Activated T-cell treated with anti-CD3 and anti-CD28 coated beads for 1 hour (primary cell): ENCODE measurements at places on chromosomes 11 and 22.

DNA sequence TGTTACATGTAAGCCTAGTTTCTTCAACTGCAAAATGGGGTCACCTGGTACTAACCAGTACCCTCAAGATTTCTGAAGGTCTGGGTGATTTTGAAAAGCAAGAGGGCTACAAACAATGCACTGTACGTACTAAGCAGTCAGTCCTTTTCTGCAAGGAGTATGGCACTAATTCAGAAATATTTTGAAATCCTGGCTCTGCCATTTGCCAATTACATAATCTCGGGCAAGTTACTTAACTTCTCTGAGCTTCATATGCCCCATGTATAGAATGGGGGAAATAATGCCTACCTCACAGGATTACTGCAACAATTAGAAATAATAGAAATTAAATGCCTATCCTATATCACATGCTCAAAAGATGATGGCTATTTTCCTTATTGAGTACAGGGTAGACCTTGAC is 60.7 kb upstream of the CCDC89 start:
- DNase-seq = no peak

GRCh38 chr22:39449708-39450107 is 7.1 kb upstream of the MGAT3 start:
- DNase-seq = no peak

- no peak for DNase-seq
Observed at GRCh38 chr11:25730230-25730629, 601.7 kb upstream of the ANO3 start.

DNA sequence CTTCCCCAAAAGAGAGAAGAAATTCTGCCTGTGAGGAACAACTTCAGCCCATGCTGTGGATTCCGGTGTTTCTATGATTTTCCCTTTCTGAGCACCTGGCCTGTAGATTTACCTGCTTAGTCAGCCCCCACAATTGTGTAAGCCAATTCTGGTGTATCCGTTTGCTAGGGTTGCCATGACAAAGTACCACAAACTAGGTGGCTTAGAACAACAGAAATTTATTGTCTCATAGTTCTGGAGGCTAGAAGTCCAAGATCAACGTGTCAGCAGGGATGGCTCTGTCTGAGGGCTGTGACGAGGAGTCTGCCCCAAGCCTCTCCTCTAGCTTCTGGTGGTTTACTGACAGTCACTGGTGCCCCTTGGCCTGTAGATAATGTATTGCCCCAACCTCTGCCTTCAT is 15.9 kb upstream of the CYB5R2 start:
- DNase-seq = no peak

- no peak for DNase-seq
Observed at GRCh38 chr22:37374571-37374970, 52.7 kb downstream of the ELFN2 start.

DNA sequence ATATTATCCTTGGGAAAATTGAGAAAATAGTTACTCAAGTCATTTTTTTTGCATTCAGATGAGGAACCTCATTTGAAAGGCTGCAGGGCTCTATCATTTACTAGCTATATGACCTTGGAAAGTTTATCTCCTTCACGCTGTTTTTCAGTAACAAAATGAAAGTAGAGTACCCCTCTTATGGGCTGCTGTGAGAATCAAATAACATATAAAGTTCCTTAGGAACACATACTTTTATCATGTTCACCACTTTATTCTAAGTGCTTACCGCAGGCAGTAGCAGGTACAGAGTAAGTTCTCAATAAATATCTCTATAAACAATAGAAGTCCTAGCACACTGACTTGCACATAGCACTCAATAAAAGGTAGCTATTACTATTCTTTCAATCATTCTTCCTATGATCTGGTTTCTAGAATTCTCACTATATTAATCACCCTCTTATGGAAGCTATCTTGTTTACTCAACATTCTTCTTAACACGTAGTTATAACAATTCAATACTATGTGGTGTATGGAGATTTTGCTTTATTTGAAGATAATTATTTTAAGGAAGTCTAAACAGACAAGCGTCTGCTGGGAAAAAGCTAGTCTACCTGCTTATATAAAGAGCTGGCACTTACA is 1.9 kb downstream of the C11orf71 start:
- DNase-seq = no peak

DNA sequence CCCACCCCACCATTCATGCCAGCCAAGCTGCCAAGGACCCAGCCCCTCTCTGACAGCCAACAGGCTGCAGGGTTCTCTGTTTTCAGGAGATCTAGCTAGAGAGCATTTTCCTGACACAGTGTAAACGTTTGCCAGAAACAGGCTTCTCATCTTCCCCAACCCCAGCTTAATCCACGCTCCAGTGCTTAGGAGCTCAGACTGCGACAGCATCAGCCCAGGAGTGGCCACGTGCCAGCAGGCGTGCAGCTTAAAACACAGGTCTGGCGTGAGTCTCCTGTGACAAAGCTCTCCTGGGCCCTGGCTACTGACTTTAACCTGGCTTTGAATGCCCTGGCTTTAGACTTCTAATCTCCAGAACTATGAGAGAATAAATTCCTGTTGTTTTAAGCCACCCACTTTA is 66.6 kb downstream of the GALNT18 start:
- no peak for DNase-seq

GRCh38 chr22:20428496-20429253 is 8.9 kb downstream of the SCARF2 start:
- no peak for DNase-seq

GRCh38 chr11:44047931-44048431 is at the start of gene ACCSL:
TSS of gene ACCSL (plus strand) at chr11:44047981. CDS start at chr11:44048037, 56 bp downstream.
- no peak for DNase-seq

GRCh38 chr22:30348404-30348803 is 8.3 kb downstream of the SF3A1 start:
- DNase-seq = no peak

GRCh38 chr11:94876645-94877442 is 96.5 kb downstream of the CWC15 start:
- DNase-seq = peak; percentile 11

DNA sequence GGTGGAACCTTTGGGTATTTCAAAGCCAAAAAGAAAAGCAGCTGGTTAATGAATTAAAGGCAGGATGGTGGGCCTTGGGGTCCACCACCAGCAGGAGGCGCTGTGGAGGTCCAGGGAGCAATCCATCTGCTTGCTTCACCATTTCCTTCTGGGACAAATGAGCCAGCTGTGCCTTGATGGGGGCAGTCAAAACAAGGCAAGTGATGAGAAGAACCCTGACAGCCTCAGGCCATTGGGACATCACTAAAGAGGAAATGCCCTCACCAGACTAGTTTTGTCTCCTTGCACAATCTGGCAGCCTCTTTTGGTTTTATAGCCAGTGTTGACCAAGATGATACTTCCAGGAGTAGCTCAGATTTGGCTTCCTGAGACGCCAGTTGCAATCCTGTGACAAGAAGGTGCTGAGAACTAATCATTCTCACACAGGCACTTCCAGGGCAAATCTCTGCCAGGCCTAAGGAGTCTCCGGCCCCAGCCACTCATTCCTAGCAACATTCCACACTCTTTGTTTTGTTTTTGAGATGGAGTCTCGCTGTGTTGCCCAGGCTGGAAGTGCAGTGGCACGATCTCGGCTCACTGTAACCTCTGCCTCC is 38.2 kb upstream of the WEE1 start:
- DNase-seq = peak; percentile 83

- DNase-seq = no peak
Observed at GRCh38 chr11:110488446-110488845, 58.7 kb downstream of the FDX1 start.

GRCh38 chr11:73229321-73229895 is 11.3 kb downstream of the P2RY2 start:
- no peak for DNase-seq

DNA sequence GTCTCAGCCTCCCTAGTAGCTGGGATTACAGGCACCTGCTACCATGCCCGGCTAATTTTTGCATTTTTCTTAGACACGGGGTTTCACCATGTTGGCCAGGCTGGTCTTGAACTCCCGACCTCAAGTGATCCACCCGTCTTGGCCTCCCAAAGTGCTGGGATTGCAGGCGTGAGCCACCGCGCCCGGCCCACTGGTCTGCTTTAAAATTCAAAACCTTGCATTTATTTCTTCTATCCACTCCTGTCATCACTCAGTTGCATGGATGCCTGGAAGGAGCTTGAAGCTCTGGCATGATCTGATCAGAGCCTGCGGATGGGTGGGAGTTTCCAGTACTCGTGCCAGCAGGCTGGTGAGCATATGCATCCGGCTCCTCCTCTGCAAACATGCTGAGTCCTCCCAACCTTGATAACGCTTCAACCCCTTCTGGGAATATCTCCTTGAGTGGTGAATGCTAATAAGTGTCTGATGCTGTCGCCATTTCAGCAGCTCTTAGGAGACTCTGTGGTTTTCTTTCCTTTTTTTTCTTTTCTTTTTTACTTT is 39.6 kb downstream of the UBASH3B start:
- DNase-seq = no peak

DNA sequence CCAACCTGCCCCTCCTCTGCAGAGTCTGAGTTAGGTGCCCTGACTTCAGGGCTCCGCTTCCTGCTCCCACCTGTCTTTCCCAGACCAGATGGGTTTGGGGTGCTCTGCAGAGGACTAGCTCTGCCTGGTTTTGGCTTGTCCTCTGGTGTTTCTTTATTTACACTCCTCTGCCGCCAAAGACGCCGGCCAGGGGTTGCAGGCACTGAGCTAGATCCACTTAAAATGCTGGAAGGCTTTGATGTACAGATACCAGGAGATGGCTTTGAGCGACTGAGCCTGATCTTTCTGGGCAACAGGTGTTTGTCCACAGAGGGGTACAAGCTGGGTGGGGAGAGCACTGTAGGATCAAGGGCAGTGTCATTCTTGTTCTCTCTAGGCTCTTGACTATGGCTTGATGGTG is 3.9 kb downstream of the SELENOH start:
- DNase-seq = no peak

DNA sequence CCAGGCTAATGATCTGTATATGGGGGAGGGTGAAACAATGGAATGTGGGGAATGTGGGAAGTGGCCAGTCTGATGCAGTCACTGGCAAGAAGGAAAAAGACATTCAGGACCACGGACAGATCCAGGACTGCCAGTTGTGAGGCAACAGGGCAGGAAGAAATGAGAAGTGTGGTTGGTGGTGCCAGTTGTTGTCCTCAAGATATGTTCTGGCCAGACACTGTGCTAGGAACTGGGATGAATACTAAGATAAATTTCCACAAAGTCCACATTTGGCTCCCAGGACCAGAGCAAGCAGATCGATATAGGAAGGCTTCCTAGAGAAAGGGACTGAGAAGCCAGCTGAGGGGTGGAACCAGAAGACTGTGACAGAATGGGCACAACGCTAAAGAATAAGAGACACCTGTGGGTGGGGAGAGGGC is 6.8 kb upstream of the TPBGL start:
- DNase-seq = no peak

- DNase-seq = no peak
Observed at GRCh38 chr11:61145228-61146005, 15.8 kb downstream of the VPS37C start.

DNA sequence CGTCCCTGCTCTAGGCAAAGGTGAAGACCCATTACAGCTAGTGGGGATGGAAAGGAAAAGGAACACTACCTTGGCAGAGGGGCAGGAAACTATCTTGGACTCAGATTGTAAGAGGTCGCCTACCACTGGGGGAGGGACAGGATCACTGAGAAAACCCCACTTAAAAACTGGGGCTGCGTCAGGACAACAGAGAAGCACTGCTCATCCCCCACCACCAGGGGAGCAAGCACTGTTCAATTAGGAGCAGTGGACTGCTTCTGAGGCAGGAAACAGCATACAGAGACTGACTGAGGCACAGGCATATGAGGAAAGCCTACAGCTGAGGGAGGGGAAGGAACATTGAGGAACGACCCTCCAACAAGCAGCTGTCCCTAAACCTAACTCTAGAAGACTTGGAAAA is 20.8 kb upstream of the DLAT start:
- no peak for DNase-seq

DNA sequence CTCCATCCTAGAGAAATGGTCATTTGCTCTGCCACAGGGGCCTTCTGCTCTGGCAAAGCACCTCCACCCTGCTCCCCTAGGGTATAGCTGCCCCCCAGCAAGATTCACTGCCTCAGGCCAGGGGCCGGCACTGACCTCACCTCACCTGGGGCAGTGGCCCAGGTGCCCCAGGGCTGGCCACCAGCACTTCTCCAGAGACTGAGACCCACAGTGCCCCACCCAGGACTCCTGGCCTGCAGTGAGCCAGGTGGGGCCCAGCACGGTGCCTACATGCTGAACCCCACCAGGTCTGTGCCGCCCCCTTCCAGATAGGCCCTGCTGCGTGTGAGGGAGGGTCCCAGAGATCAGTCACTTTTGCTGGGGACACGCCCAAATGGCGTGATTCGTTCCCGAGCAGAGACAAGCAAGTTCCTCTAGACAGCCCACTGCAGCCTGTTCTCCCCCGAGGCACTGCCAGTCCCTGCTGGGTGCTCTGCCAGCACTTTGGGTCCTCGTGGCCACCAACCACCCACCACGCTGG is 10.8 kb downstream of the GNB1L start:
- no peak for DNase-seq

GRCh38 chr11:79440571-79441460 is at the start of gene TENM4:
TSS of gene TENM4 (minus strand) at chr11:79441030. CDS start at chr11:79069944, 371,086 bp downstream.
- DNase-seq = no peak

GRCh38 chr11:118216621-118217481 is 8.0 kb downstream of the JAML start:
- DNase-seq = no peak

DNA sequence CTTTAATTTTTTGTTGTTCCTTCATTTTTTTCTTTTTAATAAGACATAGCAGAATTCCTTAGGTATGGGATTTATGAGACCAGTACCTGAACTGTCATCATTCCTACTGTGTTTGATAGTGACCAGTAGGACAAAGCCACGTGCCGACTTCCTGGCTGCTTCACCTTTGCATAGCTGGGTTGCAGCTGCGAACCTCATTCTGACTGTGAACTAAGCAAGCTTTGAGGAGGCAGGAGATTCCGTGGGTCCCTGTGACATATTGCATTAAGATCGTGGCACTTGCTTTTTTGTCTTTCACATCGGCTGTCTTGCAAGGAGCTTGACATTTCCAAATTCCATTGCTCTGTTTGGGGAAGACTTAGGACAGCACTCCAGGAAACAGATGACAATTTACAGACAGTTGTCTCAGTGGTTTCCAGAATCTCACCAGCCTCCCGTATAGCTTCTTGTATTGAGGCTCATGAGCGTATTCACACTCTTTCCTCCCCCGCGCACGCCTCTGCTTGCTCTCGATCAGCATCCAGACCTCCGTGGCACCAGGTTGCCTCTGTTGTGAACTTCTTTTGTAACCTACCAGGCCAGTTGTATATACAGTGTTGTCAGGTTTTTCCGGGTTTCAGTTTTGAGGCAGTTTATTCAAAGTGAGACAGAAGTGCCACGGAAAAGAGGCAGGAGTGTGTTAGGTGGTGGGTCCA is 101.7 kb downstream of the CWC15 start:
- DNase-seq = no peak

- no peak for DNase-seq
Observed at GRCh38 chr11:95266751-95267374, 35.9 kb upstream of the SESN3 start.

GRCh38 chr22:48797731-48798130 is 1029.9 kb downstream of the BRD1 start:
- no peak for DNase-seq

- no peak for DNase-seq
Observed at GRCh38 chr22:37650463-37651136, 7.9 kb upstream of the PDXP start.

- DNase-seq = no peak
Observed at GRCh38 chr11:15073361-15074205, at the start of gene CALCB. TSS of gene CALCB (plus strand) at chr11:15073593. CDS start at chr11:15074719, 1,126 bp downstream.
